Ascending aorta (tissue), 2 donors: ENCODE measurements at places on chromosomes 6 and 20.

GRCh38 chr6:47545223-47545622 is 67.6 kb downstream of the CD2AP start:
- no peak overlapping the region for H3K4me3 ChIP-seq
- no peaks in the 10 kb centered on the region for H3K27me3 ChIP-seq
- H3K4me1 ChIP-seq = no peaks in the 10 kb centered on the region
- no peak overlapping the region for H3K27ac ChIP-seq

DNA sequence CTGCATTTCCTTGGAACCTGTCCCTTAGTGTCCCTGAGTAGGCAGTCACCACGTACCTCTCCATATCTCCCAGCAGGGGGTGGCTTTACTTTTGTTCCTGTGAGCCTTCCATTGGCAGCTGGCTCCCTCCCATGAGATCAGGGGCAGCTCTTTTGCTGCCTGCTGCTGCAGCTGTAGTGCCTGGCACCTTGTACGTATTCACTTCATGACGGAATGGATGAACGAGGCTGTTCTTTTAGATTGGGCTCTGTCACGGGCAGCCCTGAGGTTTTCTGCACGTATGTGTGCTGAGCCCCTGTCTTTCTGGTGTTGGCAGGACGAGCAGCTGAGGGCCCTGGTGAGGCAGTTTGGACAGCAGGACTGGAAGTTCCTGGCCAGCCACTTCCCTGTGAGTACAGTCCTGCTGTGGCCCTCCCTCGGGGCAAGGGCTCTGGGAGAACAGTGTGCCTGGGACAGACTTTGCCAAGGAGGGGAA is 14.6 kb downstream of the MYBL2 start:
- H3K36me3 ChIP-seq = no peaks in the 10 kb centered on the region
- DNase-seq = no peak
- H3K27ac ChIP-seq = no peak overlapping the region
- no peak overlapping the region for H3K4me3 ChIP-seq

GRCh38 chr20:33744181-33744580 is 12.4 kb downstream of the ZNF341 start:
- H3K36me3 ChIP-seq = peaks cover 19% of the 10 kb centered on the region
- H3K4me1 ChIP-seq = no peaks in the 10 kb centered on the region
- H3K27ac ChIP-seq = no peak overlapping the region
- H3K4me3 ChIP-seq = no peak overlapping the region
- no peaks in the 10 kb centered on the region for H3K27me3 ChIP-seq

DNA sequence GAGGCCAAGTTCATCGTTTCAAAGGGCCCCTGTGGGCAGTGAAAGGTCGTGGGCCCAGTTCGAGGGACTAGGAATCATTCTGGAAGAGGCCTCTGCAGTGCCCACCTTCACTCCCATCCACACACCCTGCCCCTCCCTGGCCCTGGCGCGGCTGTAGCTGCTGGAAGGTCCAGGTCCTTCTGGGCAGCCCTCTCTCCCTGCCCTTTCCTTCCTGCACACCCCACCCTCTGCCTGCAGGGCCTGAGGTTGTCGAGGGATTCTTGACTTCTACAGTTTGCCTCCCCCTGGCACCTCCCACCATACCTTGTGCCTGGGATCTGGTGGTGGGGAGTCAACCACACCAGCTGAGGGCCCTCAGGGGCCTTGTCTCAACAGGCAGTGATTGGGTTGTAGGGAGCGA is 4.5 kb upstream of the MYT1 start:
- no peak overlapping the region for H3K27ac ChIP-seq
- no peak for DNase-seq
- H3K4me1 ChIP-seq = no peaks in the 10 kb centered on the region
- no peaks in the 10 kb centered on the region for H3K27me3 ChIP-seq

GRCh38 chr20:32603046-32603726 is 18.1 kb upstream of the NOL4L start:
- no peak overlapping the region for H3K4me3 ChIP-seq
- H3K27ac ChIP-seq = no peak overlapping the region
- no peak for DNase-seq
- H3K36me3 ChIP-seq = no peaks in the 10 kb centered on the region
- no peaks in the 10 kb centered on the region for H3K27me3 ChIP-seq

GRCh38 chr20:48630342-48631075 is 197.3 kb downstream of the PREX1 start:
- H3K4me3 ChIP-seq = no peak overlapping the region
- H3K4me1 ChIP-seq = peaks cover 3% of the 10 kb centered on the region
- no peaks in the 10 kb centered on the region for H3K27me3 ChIP-seq
- no peak for DNase-seq

GRCh38 chr20:21505810-21506530 is 7.9 kb downstream of the NKX2-2 start:
- no peak for DNase-seq
- H3K27ac ChIP-seq = no peak overlapping the region
- H3K4me3 ChIP-seq = peak overlapping the region; percentile 53
- H3K36me3 ChIP-seq = no peaks in the 10 kb centered on the region
- H3K27me3 ChIP-seq = peaks cover 10% of the 10 kb centered on the region

GRCh38 chr6:166379800-166380199 is 2.9 kb downstream of the MPC1 start:
- H3K4me3 ChIP-seq = no peak overlapping the region
- DNase-seq = no peak
- H3K36me3 ChIP-seq = no peaks in the 10 kb centered on the region
- H3K27ac ChIP-seq = peak overlapping the region; percentile 3
- peaks cover 18% of the 10 kb centered on the region for H3K4me1 ChIP-seq

DNA sequence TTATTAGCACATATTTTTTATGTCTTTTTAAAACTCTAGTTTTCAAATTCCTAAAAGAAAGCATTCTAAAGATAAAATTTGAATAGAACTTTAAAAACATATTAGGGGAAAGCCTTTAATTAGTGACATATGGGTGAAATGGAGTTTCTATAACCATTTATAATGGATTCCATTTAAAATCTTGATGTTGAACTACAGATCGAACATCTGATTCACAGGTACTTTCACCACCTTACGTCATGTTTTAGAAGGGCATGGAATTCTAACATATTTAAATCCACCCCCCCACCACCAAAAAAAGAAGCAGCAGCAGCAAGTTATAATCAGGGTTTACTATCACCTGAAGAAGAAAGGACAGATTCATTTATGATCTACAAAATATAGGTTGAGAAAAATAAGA is 298.4 kb downstream of the SMOC2 start:
- no peak overlapping the region for H3K4me3 ChIP-seq
- no peaks in the 10 kb centered on the region for H3K36me3 ChIP-seq
- H3K4me1 ChIP-seq = no peaks in the 10 kb centered on the region
- no peaks in the 10 kb centered on the region for H3K27me3 ChIP-seq
- DNase-seq = no peak
- H3K27ac ChIP-seq = no peak overlapping the region

DNA sequence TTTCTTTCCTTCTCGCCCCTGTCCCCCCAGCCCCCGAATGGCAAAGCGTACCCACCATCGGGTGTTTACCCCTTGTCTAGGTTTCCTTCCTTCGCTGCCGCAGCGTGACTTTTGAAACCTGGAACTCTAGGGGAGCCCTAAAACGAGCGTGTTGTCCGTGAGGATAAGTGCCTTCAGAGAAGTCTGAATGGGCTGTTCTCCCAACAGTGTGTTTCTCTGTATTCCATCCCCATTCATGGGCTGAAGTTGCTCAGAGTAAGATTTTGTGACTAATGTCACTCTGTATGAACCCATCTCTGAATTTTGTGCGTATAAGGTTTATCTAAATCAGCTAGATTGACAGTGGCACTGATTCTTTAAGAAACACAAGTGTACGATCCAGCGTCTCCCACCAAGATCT is 949 bp downstream of the MACROD2 start:
- no peaks in the 10 kb centered on the region for H3K4me1 ChIP-seq
- H3K27me3 ChIP-seq = no peaks in the 10 kb centered on the region
- H3K4me3 ChIP-seq = peak overlapping the region; percentile 78

GRCh38 chr6:127464881-127465459 is 5.8 kb upstream of the KIAA0408 start:
- no peaks in the 10 kb centered on the region for H3K27me3 ChIP-seq
- H3K4me3 ChIP-seq = no peak overlapping the region
- H3K27ac ChIP-seq = peak overlapping the region; percentile 59
- no peaks in the 10 kb centered on the region for H3K4me1 ChIP-seq

DNA sequence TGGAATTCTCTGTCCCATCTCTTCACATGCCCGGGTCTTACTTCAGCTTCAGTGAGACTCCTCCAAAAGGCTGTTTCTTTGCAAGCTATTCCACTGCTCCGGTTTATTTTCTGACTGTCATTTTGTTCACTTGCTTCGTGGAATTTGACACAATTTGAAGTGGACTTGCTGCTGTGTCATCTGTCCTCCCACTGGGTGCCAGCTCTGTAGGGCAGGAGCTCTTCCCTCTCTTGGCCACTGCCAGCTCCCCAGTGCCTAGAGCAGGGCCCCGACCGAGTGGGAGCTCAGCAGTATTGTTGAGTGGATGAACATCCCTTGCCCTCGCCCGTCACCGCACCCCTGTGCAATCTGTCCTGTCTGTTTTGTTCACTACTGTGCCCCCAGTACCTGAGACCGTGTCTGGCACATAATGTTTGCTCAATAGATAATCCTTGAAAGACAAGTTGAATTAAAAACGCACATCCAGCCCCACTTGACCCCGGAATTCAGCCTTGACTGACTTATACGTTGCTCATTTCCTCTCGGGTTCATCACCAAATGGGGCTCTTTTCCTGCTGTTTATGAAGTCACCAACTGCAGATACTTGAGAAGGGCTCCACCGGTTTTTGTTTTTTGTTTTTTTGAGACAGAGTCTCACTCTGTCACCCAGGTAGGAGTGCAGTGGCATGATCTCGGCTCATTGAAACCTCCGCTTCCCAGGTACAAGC is 170.3 kb upstream of the KCNG1 start:
- no peak overlapping the region for H3K4me3 ChIP-seq
- H3K27me3 ChIP-seq = no peaks in the 10 kb centered on the region
- no peaks in the 10 kb centered on the region for H3K36me3 ChIP-seq

DNA sequence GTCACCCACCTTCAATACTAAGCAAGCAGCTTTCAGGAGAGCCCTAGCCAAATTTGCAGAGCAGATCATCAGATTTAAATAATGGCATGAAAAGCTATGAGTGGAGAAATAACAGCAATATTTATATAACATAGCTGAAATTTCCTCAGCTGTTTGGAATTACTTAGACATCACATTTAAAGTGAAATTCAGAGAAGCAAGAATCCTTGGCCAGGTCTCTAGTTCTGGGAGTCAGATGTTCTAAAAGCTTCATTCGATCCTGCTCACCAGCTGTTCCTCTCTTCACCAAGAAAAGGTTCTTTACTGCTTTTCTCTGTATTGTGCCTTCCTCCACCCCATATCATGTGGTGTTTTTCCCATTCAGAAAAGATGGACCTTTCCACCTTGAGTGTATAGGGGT is 152.3 kb upstream of the JAG1 start:
- no peak for DNase-seq
- H3K27ac ChIP-seq = no peak overlapping the region
- H3K36me3 ChIP-seq = no peaks in the 10 kb centered on the region
- no peaks in the 10 kb centered on the region for H3K4me1 ChIP-seq

- DNase-seq = no peak
- no peaks in the 10 kb centered on the region for H3K36me3 ChIP-seq
- H3K27me3 ChIP-seq = no peaks in the 10 kb centered on the region
- H3K4me3 ChIP-seq = no peak overlapping the region
- no peaks in the 10 kb centered on the region for H3K4me1 ChIP-seq
Observed at GRCh38 chr20:18090044-18090443, 32.3 kb upstream of the OVOL2 start.

- H3K27ac ChIP-seq = no peak overlapping the region
- H3K4me3 ChIP-seq = no peak overlapping the region
- no peaks in the 10 kb centered on the region for H3K36me3 ChIP-seq
- no peaks in the 10 kb centered on the region for H3K4me1 ChIP-seq
- DNase-seq = no peak
Observed at GRCh38 chr6:36241728-36242127, 28.1 kb upstream of the PNPLA1 start.

- no peaks in the 10 kb centered on the region for H3K4me1 ChIP-seq
- H3K27me3 ChIP-seq = no peaks in the 10 kb centered on the region
- no peak overlapping the region for H3K4me3 ChIP-seq
- no peaks in the 10 kb centered on the region for H3K36me3 ChIP-seq
Observed at GRCh38 chr6:122007339-122007738, 392.1 kb upstream of the HSF2 start.

GRCh38 chr20:17636523-17637412 is 45.3 kb downstream of the RRBP1 start:
- DNase-seq = no peak
- H3K4me1 ChIP-seq = peaks cover 25% of the 10 kb centered on the region
- H3K36me3 ChIP-seq = peaks cover 40% of the 10 kb centered on the region
- no peak overlapping the region for H3K4me3 ChIP-seq

DNA sequence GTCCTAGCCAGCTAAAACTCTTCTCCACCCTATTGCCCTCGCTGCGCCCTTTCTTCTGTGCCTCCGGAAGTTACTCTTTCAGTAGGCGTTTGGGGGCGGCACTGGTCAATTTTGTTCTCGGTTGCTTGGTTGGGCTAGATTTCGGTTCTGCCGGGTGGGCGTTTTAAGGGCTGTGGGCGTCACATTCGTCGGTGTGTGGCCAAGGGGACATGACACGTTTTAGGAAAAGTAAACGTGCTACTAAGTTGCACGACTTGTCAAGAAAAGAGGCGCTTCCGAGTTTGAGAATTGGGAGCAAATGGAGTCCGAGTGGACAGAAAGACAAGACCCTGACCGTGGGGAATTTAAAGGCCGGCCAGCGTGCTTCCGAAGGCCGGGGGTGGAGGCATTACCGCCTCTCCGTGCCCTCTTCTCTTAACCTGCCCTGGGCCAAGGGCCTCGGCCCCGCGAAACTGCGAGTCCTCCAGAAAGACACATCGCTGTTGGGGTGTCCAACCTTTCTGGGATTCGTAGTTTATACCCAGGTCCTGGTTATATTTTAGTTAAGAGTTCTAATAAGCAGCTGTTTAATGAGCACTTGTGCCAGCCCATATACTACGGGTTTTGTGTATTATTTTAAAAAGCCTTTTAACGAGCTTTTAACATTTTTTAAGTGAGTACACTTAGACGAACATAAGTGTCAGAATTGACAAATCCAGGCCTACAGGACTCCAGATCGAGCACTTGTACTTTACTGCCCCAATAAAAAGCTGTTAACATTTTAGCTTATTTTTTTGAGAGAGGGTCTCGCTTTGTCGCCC is 664 bp upstream of the BAG6 start:
- H3K4me3 ChIP-seq = peak overlapping the region; percentile 70
- H3K27ac ChIP-seq = peak overlapping the region; percentile 93
- peaks cover 19% of the 10 kb centered on the region for H3K4me1 ChIP-seq
- no peaks in the 10 kb centered on the region for H3K27me3 ChIP-seq

DNA sequence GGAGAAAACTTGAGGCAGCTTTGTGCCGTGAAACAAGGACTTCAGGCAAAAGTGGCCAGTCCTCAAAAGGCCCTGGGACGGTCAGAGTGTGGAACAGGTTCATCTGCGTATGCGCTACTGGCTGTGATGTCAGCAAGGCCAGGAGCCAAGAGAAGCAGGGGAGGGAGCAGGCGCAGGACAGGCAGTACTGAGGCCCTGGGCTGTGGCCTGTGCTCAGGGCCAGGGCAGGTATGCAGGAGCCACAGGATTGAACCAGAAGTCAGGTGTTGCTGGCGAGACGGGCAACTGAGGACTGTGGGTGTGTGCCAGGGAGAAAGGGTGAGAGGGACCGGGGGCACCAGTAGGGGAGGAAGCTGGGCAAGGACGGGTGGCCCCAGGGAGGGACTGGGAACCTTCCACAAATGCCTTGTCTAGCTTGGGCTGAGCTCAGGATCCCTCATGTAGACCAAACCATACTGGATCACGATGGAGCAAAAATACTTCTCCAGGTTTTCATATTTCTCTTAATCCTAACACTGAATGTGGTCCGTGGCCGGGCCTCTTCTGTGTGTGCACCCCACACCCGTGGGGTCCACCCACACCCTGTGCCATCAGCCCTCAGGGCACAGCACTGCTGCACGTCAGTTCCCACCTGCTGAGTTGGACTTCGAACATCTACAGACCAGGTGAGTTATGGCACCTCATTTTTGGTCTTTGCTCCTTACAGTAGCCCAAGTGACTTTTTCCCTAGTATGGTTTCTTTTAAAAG is 46.9 kb downstream of the GINS1 start:
- no peaks in the 10 kb centered on the region for H3K27me3 ChIP-seq
- H3K4me1 ChIP-seq = no peaks in the 10 kb centered on the region
- no peak overlapping the region for H3K27ac ChIP-seq
- peaks cover 52% of the 10 kb centered on the region for H3K36me3 ChIP-seq
- DNase-seq = no peak
- H3K4me3 ChIP-seq = no peak overlapping the region
